Chondrocyte (in vitro differentiated cells): ENCODE measurements at places on chromosomes 2 and 18. TPM values are rescaled to one million over a fixed set of nuclear protein-coding genes. Genes with fewer than 3 reads are reported as not detected.

The ANXA4 gene
- total RNA-seq, result 88.1 to 100 TPM (median 99.0 TPM) in 3 replicates

The HMSD gene
- not detected in 3 replicates for total RNA-seq

The FKBP7 gene
- 41.7 to 62.5 TPM (median 44.3 TPM) in 3 replicates for total RNA-seq

The HJURP gene
- total RNA-seq, result 6.9 to 9.2 TPM (median 8.2 TPM) in 3 replicates

The IL36G gene
- not detected in 3 replicates for total RNA-seq

The SUCLG1 gene
- 38.3 to 46.0 TPM (median 39.0 TPM) in 3 replicates for total RNA-seq

GRCh38 chr2:25324251-25324650 lies 17.5 kb downstream of the DNMT3A start:
- DNase-seq, result no peak

DNA sequence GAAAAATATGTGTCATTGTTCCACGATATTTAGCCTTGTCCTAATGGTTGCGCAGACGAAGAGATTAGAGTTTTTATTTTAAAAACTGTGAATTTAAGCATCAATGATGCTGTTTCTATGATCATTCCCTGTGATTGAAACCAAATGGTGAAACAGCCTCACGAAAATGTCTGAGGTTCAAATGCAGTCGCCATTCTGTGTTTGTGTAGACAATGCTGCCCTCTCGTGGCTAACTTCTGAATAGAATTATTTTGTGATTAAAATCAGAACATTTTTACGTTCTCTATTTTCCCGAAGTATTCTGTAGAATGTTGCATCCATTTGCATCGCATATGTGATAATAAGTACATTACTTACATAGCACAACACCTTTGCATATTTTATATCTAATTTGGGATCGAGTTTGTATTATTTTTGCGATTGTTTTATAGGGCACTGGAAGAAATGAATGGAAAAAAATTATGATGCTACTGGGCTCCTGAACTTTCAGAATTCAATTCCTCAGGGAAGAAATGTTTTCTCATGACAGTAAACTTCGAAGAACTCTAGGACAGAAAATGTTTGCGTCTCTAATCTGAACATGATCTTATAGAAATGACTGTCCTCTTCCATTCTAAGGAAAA lies 54.8 kb upstream of the CREB1 start:
- DNase-seq, result no peak

- DNase-seq, result no peak
Observed at GRCh38 chr2:232431705-232432590, 24.0 kb upstream of the ALPI start.

- DNase-seq, result no peak
Observed at GRCh38 chr2:182577816-182578215, 138.2 kb upstream of the DNAJC10 start.

GRCh38 chr2:38030635-38031355 lies 45.2 kb downstream of the CYP1B1 start:
- DNase-seq, result no peak

- DNase-seq, result no peak
Observed at GRCh38 chr2:19600506-19600905, 242.1 kb upstream of the OSR1 start.

- no peak for DNase-seq
Observed at GRCh38 chr2:29587402-29588190, 333.8 kb downstream of the ALK start.

DNA sequence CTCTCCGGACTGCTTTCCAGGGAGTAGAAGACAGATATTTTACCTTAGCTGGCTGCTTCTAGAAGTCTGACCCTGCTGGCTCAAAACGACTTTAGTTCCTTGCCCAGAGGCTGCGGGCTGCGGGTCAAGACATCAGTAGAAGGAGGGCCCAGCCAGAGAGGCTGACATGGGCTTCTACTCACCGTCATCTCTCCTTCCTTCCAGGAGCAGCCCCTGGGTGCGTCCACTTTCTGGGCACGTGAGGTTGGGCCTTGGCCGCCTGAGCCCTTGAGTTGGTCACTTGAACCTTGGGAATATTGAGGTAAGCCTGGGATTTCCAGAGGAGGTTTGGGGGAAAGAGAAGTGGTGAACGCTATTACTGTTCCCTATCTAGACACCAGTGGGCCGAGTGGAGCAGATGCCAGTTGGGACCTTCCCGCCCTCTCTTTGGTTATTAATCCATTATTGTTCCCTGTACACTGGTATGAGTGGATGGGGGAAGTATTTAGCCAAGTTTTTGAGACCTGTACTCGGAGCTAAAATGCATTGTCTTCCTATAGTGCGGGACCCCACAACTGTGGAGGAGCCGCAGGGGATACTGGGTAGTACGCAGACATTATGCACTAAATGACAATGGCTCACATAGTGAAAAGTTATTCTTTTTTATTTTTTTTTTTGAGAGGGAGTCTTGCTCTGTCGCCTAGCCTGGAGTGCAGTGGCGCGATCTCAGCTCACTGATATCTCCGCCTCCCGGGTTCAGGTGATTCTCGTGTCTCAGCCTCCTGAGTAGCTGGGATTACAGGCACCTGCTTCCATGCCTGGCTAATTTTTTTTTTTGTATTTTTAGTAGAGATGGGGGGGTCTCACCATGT lies 26.3 kb upstream of the CASP8 start:
- no peak for DNase-seq

- no peak for DNase-seq
Observed at GRCh38 chr2:120393456-120393855, 47.5 kb downstream of the INHBB start.

- DNase-seq, result no peak
Observed at GRCh38 chr2:219215871-219216534, 2.8 kb downstream of the ABCB6 start.

GRCh38 chr2:228699400-228699799 lies 517.9 kb upstream of the SPHKAP start:
- DNase-seq, result no peak

GRCh38 chr18:45974088-45974536 lies 7.0 kb upstream of the EPG5 start:
- DNase-seq, result no peak
